ENCODE measurements at places on chromosomes 11 and 22.

DNA sequence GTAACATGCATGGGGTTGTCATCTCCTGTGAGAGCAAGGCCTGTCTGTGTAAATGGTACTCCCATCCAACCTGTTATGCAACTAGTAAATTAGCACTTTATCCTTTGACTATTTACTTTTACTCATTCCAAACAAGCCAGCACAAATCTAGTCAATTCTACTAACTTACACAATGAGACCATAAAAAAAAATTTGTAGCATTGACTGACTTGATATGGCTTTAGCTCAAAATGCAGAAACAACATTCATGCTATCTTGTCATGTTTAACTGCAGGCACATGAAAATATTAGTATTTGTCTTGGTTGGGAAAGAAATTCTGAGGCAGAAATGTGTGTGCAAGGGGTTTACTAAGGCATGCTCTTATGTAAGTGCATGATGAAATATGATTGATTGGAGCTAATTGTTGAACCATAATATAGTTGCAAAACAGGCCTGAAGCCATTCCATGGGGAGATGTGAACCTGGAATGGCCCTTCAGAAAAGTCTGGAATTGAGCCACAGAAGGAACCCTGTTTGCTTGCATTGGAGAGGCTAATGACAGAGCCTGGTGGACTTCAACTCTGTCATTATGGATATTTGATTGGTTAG is 2.5 kb downstream of the SLC22A25 start:
- DNase-seq, result no peak

DNA sequence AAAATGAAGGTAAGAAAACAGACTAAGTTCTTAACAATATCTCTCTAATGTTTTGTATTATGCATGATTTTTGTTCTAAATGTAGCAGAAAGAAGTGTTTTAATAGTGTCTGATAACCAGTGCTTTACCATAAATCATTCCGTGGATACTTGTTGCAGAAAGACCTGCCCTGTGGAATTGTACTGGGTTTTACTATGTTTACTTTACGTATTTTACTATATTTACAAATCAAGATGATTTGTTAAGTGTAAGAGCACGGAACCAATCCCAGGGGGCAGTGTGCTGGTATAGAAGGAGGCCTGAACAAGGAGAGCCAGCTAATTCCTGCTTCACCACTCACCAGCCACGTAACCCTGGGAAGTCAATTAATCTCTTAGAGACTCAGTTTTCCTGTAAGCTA is 1.4 kb downstream of the HTR3B start:
- DNase-seq, result no peak

GRCh38 chr11:11710556-11710955 is 88.8 kb upstream of the GALNT18 start:
- no peak for DNase-seq

- DNase-seq, result peak; percentile 92
Measured at GRCh38 chr22:30829901-30830550, 135.4 kb downstream of the OSBP2 start.

GRCh38 chr11:3359092-3359824 is 19.7 kb downstream of the ZNF195 start:
- DNase-seq, result no peak

DNA sequence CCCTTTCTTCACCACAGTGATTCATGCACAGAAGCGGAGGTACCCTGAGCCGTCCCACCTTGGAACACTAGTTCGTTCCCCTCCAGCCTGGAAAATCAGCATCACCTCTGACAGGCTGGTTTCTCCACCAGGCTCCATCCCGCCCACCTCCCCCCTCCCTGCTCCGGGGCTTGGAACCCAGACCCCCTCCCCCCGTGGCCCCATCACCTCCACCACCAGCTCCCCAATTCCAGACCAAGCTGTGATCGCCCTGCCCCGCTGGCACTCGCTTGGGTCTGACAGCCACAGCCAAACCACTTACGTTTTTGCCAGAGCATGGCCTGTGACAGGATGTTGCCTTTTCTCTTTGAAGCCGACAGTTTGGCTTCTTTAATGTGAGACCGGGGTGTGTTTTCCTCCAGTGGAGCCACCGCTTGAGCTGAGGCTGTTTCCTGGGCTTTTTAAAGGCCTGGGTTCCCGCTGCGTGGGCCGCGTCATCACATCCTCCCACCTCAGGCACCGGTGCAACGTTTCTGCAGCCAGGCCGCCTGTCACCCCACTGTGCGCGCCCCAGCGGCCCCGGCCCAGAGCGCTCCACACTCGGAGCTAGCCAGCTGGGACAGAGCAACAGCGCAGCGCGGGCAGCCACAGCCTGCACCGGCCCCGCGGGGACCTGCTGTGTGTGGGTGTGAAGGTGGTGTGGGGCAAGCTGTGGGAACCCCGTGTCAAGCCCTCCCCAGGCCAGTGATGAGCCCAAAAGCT is at the start of gene POU2AF1:
TSS of gene POU2AF1 (minus strand) at position 415 of the 741 bp plus-strand sequence. CDS start at position 317, 98 bp downstream.
- no peak for DNase-seq

DNA sequence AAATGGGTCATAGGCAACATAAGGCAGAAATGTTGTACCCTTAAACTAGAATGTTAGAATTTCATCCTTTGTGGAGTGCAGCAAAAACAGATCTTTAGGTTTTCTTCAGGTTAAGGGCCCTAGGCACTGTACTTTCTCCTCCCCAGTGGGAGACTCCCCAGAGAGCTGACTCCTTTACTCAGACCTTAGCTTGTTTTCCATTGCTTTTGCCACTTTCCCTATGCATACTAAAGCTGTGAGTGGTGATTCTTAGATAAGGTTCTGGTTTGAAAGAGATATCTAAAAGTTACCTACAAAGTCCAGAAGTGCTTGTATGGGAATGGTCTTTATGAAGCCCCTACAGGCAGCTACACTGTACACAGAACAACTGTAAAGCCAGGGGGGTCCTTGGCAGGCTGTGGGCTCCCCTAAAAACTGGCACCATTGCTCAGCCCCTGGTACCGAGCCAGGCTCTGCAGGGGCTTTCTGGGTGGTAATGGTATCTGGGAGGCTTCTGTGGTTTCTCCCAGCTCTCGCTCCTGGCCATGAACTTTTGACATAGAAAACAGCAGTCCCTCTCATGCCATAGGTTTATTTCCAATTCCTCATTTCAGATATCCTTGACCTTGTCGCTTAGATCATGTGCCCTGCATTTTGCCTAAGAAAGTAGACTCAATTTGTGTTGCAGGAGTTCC is 23.2 kb downstream of the AMOTL1 start:
- no peak for DNase-seq

DNA sequence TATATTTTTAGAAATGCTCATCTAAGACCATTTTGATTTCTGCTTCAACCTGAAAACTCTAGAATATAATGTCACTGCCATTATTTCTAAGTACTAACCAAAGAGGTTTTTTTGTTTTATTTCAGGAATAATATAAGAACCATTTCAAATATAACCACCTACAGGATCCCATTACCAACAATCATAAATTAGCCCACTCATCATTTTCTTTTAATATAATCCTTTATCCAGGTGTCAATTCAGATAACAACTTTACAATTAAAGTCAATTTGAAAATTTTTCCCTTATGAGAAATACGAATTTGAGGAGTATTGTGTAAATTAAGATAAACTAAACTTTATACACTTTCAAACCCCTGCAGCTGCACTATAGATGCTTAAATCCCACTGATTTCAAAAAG is 1043.0 kb upstream of the CNTN5 start:
- no peak for DNase-seq

DNA sequence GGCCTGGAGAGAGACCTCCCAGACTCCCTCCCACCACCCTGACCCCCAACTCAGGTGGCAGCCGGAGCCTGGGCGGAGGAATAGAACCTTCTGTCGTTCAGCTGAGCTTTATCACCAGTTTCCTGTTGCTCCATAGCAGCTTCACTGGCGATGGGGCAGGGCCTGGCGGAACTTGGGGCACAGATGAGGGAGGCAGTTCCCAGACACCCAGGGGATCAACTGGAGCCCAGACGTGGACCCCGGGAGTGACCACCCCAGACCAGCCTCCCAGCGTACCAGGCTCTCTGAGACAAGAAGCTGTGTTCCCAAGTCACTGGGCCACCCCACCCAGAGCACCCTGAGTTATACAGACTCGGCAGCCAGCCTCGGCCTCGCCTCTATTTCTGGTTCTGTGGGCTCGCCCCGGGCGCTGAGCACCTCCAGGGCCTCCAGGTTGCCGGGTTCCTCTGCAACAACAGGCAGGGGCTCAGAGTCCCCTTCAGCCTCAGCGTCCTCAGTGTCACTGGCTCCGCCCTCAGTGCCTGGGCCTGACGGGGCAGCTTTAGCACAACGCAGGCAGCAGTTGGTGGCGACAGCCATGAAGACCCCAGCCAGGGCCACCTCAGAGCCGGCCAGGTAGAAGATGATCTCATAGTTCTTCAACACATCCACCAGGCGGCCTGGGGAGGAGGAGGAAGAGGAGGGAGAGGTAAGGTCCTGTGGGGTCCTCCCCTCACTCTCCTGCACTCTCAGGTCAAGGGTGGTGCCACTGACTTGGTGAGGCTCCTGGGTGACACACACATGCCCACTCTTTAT is 5.7 kb downstream of the SLC16A8 start:
- DNase-seq, result no peak

GRCh38 chr11:19842505-19842904 is 129.9 kb downstream of the NAV2 start:
- DNase-seq, result no peak

DNA sequence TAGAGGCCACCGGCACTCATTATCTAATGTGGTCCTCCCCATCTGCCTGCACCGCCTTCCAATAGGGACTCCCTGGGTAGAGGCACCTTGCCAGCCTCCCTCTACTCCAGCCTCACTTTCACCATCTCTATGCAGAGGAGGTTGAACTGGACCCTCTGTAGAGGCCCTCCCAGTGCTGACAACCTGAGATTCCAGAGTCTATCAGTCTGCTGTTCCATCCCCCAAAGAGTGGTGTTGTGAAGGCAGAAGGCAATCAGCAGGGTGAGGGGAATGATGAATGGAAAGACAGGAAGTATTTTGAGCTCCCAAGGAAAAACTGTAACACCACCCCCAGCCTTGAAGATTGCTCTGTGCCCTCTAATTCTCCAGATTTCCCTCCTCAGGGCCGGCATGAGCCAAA is 77.9 kb downstream of the THAP12 start:
- DNase-seq, result no peak

GRCh38 chr11:282171-282570 is 4.0 kb downstream of the NLRP6 start:
- no peak for DNase-seq

DNA sequence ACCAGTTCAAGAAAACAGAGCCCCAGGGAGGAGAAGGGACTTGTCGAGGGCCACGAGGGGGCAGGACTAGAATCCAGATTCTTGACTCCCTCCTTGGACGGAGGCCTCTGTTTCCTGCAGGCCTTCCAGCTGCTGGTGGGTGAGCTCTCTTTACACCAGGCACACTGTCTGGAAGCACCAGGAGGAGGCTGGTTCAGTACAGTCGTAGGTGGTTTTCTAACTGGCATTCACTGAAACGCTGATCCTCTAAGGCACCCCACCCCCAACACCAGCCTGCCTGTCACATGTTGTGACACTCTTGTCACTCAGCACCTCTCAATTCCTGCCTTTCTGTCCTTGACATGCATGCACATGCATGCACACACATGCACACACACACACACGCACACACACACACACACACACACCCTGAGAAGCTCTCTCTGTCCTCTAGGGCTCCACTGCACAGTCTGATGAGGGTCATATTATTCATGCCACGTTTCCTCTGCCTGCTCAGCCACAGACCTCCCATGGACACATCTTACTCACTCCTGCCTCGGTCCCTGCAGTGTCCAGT is 751 bp downstream of the MS4A10 start:
- DNase-seq, result no peak

Measured in HS-27A (cell line).